Mononuclear cell (primary cell): ENCODE measurements at places on chromosomes 1 and 21. TPM values are rescaled to one million over a fixed set of nuclear protein-coding genes. Genes with fewer than 3 reads are reported as not detected.

The BMP8A gene
- total RNA-seq, result 0.10 TPM

The TEKT2 gene
- total RNA-seq, result 0.10 TPM

The CITED4 gene
- total RNA-seq, result 14.4 TPM

The UBE2U gene
- not detected for total RNA-seq

The NBL1 gene
- total RNA-seq, result 5.7 TPM

The PLPPR5 gene
- total RNA-seq, result under 0.01 TPM

The DNALI1 gene
- total RNA-seq, result 0.21 TPM

The GJB4 gene
- total RNA-seq, result not detected

The TMEM269 gene
- 1.0 TPM for total RNA-seq
